Activated CD4-positive, alpha-beta T cell treated with anti-CD3 and anti-CD28 coated beads for 48 hours (primary cell): ENCODE measurements at places on chromosomes 12 and 14.

- DNase-seq, result no peak
Measured at GRCh38 chr12:75606151-75606550, 94.7 kb upstream of the KRR1 start.

GRCh38 chr12:30164382-30165318, 380.9 kb upstream of the TMTC1 start:
- DNase-seq, result no peak

DNA sequence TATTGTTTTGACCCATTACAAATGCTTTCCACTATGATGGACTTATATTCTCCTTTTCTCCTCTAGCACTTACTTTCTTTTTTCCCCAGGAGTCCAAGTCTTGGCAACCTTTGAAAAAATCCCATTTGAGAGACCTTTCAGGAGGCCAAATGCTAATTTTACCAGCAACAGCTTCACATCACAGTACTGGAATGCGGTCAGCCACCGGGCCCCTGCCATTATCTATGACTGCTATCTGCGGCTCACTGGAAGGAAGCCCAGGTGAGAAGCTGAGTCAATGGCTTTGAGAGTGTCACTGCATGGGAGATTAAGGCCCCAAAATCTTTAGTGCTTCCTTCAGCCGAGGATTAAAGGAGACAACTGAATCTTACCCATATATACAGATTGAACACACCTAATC, 64.2 kb downstream of the ERGIC2 start:
- no peak for DNase-seq

DNA sequence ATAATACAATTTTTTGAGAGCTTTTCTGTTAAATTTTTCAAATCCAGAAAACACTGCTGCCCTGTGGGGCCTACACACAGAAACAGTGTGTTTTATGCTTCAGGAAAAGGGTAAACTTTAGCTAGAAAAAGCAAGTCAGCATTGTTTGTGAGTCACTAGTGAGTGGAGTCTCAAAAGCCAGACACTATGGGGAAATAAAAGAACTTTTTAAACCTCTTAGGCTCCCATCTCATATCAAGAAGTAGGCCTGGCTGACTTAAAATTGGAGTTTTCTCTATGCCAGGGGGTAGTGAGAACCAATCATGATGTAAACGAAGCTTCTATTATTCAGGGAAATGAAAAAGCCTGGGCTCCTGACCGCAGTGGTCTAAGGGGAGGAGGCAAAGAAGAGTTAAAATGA, 12.6 kb downstream of the GPR65 start:
- no peak for DNase-seq

DNA sequence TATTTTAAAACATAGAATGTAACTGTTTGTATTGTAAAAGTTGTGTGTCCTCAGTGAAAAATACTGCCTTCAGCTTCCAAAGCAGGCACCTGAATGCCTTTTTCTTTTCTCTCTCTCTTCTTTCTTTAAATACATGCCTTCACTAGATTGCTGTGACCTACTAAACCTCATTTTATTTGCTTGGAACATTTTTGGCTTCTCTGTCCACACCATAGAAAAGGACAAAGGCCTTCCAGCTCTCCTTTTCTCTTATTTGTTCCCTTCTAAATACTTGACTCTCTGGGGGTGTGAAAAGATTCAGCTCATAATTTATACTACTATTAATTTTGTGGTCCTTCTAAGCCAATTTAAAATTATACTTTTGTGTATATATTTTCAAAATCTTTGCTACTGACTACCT, 38.4 kb downstream of the PPM1A start:
- DNase-seq, result no peak

- DNase-seq, result no peak
Measured at GRCh38 chr14:98682726-98683125, 589.3 kb downstream of the BCL11B start.
